Effector CD8-positive, alpha-beta T cell (primary cell): ENCODE measurements at places on chromosomes 7 and 10.
A peak's percentile ranks its signal among the peaks of the same experiment; 100 is the strongest.

DNA sequence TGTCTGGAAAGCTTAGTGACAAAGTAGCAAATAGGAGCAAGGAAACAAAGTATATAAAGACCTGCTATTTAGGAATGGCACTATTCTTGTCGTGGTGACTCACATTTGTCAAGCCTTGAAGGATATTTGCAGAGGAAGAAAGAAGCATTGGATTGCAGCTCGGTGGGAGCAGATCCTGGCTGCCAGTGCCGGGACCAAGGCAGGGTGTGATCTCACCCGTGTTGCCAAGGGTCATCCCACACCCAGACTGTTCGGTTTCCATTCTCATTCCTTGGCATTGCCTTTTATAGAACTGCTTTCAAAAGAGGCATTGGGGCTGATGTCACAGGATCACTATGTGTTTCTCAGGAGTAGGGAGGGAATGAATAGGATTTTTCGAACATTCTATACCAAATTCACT lies 176.2 kb downstream of the GALNT17 start:
- DNase-seq, result no peak

DNA sequence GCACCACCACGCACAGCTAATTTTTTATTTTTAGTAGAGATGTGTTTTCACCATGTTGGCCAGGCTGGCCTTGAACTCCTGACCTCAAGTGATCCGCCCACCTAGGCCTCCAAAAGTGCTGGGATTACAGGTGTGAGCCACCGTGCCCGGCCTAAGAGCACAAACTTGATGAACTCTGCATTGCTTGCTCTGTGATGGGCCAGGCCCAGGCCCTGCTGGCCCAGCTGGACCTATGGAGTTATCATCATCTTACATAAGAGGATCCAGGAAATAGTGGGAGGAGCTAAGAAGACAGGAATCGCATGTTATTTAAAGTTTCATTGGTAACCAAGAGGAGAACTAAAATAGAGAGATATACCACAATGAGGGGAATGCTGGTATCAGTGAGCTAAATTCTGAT lies 86.9 kb downstream of the DAGLB start:
- no peak for DNase-seq

GRCh38 chr10:131537281-131537680 lies 225.8 kb upstream of the TCERG1L start:
- no peak for DNase-seq

DNA sequence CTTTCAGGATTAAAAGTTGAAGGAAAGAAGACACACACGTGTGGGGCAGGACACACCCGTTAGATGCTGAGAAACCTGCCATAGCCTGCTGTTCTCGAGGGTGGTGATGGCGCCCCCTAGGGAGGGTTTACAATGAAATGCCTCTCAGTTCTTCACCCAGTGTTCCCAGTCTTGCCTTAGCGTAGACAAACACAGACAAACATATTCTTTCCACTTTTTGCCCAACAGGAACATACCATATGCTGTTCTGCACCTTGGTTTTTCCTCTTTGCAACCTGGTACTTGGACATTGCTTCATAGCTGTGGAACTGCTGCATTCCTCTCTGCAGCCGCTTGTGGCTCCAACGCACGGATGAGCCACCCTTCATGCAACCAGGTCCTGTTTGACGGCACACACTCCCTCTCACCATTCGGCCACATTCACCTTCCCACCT lies 23.3 kb upstream of the HSPA12A start:
- peak; percentile 8 for DNase-seq

- no peak for DNase-seq
These were observed 772.3 kb upstream of the GHITM start for GRCh38 chr10:83367036-83367435.

DNA sequence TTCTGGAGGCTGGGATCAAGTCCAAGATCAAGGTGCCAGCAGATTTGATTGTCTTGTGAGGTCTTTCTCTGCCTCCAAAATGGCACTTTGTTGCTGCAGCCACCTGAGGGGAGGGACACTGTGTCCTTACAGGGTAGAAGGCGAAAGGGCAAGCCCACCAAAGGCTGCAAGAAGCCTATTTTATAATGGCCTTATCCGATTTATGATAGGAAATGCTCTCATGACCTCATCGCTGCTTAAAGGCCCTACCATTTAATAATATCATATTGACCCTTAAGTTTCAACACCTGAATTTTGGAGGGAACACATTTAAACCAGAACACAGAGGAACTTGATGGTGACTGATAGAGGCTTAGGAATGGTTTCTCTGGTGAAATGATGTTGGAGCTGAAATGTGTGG lies 296.5 kb downstream of the TWIST1 start:
- DNase-seq, result no peak

DNA sequence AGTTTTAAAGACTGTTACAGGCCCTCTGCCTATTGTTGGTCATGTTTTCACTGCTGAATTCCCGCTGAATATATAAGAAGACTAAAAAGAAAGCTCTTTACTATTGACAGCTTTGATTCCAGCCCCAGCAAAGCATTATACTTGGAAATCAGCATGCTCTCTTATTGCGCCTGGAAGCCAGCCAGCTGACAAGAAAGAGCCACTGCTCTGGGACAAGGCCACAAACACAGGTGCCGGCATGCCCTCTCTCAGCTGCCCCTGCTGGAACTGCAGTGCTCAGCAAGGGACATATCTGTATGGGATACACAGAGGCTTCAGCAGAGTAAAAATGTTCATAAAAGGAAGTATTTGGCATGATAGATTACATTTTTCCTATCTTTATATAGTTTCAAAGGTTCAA lies 523.9 kb downstream of the ADRA2A start:
- DNase-seq, result no peak

GRCh38 chr7:103795107-103795506 lies 194.4 kb downstream of the RELN start:
- DNase-seq, result no peak

- no peak for DNase-seq
These were observed 340.6 kb upstream of the NRP1 start for GRCh38 chr10:33674986-33675599.

DNA sequence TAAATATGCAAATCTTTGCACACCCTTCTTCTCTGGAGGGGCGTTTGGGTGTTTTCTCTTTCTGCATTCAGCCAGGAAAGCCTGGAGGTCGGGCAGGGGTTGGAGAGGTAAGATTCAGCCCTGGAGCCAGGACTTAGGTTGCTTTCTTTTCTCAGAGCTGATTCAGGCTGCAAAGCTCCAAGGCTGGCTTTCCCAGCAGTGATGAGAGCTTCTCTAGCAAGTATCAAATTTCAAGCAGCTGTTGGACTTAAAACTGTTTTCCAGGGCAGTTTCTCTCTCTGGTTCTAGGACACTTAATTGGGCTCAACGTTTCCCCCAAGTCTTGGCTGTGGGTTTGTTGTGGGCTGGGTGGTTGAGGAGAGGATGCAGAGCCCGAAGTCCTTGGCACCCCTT lies 608 bp downstream of the AKR1B10 start:
- no peak for DNase-seq

DNA sequence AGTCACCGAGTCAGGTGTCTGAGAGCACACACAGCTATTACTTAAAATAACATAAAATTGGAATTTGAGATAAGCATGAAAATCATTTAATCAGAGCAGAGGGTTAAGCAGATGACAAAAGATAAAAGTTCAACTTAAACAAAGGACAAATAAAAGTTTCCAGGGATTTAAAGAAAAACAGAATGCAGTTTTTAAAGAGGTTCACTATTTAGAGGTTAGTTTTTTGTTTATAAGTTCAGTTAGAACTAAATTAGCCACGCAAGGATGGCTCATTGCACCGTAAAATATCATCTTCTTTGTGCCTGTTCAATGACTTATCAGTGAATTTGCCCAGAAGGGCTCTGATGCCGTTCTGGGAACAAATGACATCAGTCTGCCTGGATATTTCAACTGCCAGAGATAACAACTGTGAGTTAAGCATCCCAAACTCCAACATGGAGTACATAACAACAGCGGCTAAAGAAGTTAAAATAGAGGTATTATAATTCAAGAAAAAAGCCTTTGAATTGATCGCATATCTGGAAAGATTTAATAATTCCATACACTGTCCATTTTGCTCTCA lies 107.8 kb downstream of the ANK3 start:
- DNase-seq, result no peak

DNA sequence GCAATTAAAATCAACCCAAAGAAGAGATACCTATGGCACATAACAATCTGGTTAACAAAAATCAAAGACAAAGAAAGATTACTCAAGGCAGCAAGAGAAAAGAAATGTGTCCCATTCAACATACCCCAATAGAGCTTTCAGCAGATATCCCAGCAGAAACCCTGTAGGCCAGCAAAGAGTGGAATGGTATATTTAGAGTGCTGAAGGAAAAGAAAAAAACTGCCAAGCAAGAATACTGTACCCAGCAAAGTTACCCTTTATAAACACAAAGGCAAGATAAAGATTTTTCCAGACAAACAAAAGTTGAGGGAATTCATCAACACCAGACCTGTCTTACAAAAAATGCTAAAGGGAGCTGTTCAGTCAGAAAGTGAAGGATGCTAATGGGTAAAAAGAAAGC lies 131.6 kb downstream of the TPST1 start:
- DNase-seq, result no peak

DNA sequence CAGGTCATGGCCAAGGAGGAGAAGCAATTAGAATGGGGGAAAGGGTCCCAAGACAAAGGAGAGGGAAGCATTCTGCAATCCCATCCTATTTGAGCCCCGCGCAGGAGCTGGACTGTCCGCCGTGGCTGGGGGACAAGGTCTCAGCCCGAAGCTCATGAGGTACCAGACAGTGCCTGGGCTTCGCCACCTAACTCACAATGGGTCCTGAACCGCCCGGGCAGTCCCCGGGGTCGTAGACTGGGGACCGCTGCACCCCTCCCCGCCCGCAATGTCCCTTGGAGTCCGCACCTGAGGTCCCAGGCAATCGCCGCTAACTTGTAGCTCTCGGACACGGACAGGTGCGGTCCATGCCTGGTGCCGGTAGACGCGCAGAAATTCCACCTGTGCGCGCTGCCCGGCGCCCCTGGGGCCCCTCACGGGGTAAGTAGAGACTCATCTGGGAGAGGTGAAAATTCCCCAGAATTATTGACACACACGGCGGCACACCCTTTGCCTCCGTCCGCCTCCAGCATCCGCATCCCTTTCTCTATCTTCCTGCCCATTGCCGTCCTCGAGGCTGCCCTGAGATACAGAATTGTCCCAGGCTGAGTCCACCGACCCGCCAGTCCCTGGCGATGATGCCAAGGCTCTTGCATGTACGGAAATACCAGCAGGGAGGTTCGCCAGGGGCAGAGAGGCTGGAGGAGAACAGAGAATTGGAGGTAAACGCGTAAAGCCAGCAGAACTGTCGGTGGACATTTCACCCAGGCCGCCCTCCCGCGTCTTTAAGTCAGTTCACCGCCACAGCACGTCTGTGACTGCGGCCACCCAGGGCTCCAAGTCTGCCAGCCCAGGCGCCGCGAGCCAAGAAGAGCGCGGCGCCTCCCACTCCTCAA lies 1.8 kb downstream of the CHRM2 start:
- no peak for DNase-seq

- no peak for DNase-seq
These were observed 69.8 kb downstream of the ORC5 start for GRCh38 chr7:104137971-104138370.

DNA sequence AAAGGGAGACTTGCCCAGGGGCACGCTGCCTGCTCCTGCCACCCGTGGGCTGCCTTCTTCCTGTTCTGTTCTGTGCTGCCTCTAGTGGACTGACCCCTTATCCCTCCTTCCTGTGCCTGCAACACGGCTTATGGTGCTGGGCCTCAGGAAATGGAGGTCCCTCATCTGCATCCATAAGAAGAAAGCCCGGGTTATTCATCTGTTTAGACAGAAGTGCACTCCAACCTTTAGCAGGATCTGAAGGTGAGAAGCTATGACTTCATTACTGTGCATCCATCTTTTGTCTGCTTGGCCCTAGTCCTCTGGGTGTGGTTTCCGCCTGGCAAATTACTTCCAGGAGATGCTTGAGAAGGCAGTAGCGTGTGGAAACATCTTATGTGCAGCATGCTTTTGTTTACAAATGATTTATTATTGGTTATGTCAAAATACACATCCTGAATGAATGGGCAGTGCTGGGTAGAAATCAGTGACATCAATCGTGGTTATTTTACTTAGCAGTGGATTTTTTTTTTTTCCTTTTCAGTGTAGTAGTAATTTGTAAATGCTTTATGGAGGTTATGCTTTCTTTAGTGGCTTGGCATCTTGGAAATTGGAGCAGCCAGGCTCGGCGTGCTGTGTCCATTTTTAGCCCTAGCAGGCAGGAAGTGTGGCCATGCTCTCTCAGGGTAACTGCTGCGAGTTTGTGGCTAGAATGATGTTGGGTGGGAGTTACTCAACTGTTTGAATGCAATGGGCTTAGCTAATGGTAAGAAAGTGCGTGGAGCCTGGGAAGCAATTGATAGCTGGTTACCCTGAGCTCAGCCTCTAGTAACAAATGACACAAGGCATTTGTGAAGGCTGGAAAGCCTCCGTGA lies 12.7 kb downstream of the PTPRE start:
- DNase-seq, result no peak

- DNase-seq, result no peak
These were observed 161.3 kb upstream of the SHH start for GRCh38 chr7:155973451-155973997.

GRCh38 chr10:62860946-62861345 lies 44.8 kb upstream of the EGR2 start:
- no peak for DNase-seq

DNA sequence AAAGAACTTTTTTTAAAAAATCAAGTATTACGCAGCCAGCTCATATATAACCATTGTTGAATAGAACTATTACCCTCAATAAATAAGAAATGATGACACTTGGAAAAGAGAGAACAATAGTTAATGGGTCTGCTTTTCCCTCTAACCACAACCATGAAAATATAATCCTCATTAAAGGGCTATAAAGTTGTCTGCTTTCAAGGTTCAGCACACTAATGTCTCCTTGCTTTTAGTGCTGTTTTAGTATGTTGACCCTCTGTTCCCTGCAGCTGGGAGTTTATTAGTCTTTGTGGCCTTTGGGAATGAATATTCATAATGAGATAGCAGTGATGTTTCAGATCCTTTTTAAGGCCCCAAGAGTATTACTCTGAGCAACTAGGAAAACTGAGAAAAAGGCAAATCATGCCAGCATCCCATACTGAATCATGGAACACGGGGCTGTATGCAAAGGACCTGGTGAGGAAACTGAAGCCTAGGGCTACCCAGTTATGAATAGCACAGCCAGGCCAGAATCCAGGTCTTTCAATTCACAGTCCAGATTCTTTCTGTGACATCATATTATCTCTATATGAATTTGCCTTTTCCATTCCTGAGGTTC lies 332.0 kb upstream of the LRGUK start:
- DNase-seq, result no peak
